ENCODE measurements at places on chromosomes 13 and 19. TPM values are rescaled to one million over a fixed set of nuclear protein-coding genes. Genes with fewer than 3 reads are reported as not detected.
A peak's percentile ranks its signal among the peaks of the same experiment; 100 is the strongest.

DNA sequence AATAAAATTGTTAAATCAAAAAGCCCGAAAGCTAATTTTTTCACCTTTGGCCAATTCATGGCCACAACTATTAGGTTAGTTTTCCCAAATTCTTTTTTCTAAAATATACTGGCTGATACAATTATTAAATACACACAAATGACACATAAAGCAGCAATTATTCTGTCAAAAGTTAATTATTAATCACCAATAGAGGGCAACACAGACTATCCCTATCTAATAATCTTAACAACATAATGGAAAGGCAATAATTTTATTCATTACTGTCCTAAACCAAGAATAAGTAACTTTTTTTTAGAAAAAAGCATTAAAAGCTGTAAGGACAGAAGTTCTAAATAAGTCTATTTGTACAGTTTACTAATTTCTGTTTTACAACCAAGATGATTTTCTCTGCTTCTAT, 51.7 kb downstream of the KATNAL1 start:
- peaks cover 2% of the 10 kb centered on the region for H3K36me3 ChIP-seq
- H3K4me3 ChIP-seq, result no peak overlapping the region
- H3K4me1 ChIP-seq, result peaks cover 18% of the 10 kb centered on the region
- H3K27ac ChIP-seq, result no peak overlapping the region
- H3K27me3 ChIP-seq, result no peaks in the 10 kb centered on the region
- no peak for DNase-seq

TLE6 gene
- total RNA-seq, result 5.1 TPM

GRCh38 chr13:109331011-109331433, 455.4 kb downstream of the IRS2 start:
- H3K27me3 ChIP-seq, result no peaks in the 10 kb centered on the region
- H3K36me3 ChIP-seq, result no peaks in the 10 kb centered on the region
- H3K4me1 ChIP-seq, result no peaks in the 10 kb centered on the region
- DNase-seq, result no peak

EMP3 gene
- total RNA-seq, result 191 TPM

DNA sequence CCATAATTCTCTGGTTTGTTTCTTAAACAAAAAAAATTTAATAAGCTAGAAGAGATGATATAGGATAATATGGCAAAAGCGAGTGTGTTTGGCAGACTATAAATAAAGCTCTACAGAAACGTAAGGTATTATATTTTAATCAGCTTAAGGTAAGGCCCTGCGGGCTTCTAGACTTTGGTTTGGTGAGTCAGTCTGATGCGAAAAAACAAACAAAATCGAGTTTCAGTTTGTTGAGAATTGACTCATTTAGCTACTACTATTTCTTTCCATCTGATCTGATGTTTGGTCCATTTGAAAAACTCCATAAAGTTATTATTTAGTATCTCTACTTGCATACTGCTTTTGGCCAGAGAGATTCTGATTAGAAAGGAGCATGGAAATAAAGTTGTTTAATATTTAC, 138.0 kb downstream of the MIPEP start:
- peaks cover 21% of the 10 kb centered on the region for H3K4me1 ChIP-seq
- DNase-seq, result no peak
- H3K36me3 ChIP-seq, result peaks cover 6% of the 10 kb centered on the region

ATP4A gene
- not detected for total RNA-seq

DNA sequence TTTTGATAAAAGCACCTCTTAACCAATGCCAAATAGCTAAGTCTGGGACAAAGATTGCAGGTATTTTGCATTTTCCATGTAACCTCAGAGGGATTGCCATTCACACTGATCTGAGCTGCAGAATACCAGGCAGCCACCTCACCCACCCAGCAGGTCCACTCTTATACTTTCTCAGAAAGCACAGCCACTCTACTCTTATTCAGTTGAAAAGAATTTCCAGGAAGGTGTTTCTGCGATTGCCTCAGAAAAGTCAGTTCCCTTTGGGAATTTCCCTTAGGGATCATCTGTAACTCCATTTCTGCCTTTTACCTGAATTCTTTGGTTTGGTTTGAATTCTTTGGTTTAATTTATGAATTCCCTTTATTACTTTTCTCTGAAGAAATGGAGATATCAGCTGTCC, 904 bp upstream of the ALOX5AP start:
- peaks cover 55% of the 10 kb centered on the region for H3K4me1 ChIP-seq
- H3K27ac ChIP-seq, result peak overlapping the region; percentile 96

DNA sequence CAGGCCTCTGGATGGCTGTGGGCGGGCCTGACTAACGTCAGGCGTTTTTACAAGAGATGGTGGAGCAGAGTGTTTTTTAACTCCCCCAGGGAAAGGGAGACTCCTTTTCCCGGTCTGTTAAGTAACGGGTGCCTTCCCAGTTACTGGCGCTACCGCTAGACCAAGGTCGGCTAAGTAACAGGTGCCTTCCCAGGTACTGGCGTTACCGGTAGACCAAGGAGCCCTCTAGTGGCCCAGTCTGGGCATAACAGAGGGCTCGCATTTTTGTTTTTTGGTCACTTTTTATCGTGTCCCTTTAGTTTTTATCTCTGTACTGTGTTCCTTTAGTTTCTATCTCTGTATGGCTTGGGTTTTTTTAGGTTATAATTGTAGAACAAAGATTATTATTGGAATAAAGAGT, 10.0 kb downstream of the ZNF383 start:
- DNase-seq, result peak; percentile 57
- peaks cover 75% of the 10 kb centered on the region for H3K36me3 ChIP-seq
- H3K27me3 ChIP-seq, result no peaks in the 10 kb centered on the region
- H3K4me1 ChIP-seq, result peaks cover 4% of the 10 kb centered on the region
- H3K4me3 ChIP-seq, result no peak overlapping the region

DNA sequence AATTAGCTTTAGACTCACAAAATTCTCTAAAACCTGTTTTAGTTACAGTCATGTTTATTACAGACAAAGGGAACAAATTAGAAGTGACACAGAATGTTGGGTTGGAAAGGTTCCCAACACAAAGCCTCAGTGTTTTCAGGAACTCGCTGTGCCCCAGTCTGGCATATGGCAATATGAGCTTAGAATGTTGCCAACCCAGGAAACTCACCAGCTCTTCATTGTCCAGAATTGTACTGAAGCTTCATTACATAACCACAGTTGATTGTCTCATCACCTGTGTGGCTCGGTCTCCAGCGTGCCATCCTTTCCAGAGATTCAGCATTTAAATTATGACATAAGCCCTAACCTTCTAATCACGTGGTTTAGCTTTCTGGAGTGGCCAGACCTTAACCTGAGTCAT, 19.1 kb downstream of the ZNF264 start:
- H3K36me3 ChIP-seq, result peaks cover 76% of the 10 kb centered on the region
- H3K27me3 ChIP-seq, result no peaks in the 10 kb centered on the region
- no peaks in the 10 kb centered on the region for H3K4me1 ChIP-seq
- H3K4me3 ChIP-seq, result no peak overlapping the region
- no peak for DNase-seq

SULT2A1 gene
- not detected for total RNA-seq

DNA sequence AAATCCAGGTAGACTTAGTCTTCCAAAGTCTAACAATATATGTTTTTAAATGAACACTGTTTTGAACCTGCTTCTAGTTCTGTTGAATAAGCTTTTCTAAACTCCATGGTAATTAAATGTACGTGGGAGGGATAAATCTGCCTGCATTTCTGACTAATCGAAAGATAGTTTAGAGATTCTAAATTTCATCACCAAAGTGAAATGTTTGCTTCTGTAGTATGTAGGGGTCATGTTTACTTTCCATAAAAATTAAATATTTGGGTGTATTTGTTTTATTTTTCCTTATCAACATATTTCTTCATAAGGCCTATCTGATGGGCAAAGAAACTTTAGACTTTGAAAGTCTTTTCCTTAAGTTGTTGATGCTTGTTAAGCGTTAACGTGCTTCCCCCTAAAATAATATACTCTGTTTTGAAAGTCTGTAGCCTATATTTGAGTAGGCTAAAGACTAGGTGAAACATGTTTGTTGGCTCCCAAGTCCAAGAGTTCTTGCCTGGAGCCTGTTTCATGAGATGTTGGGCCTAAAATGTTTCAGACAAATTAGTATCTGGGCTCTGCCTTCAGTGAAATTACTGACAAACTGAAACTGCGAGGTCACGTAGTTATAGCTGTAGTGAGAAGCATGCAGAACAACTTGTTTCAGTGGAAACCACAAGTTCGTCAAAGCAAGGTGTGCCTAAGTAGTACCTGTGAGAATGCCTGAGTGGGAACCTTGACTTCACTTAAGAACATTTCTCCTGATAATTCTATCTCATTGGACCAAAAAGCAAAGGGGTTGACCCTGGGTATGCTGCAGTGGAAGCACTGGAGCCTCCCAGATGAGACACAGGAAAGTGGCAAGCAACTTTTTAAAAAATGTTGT, 126.2 kb downstream of the LMO7 start:
- peak overlapping the region; percentile 59 for H3K4me3 ChIP-seq
- peaks cover 18% of the 10 kb centered on the region for H3K36me3 ChIP-seq
- DNase-seq, result peak; percentile 55
- no peaks in the 10 kb centered on the region for H3K27me3 ChIP-seq
- H3K27ac ChIP-seq, result peak overlapping the region; percentile 91
- peaks cover 72% of the 10 kb centered on the region for H3K4me1 ChIP-seq

GRCh38 chr13:62309904-62310303, 894.3 kb upstream of the PCDH20 start:
- no peak for DNase-seq
- no peaks in the 10 kb centered on the region for H3K4me1 ChIP-seq
- no peaks in the 10 kb centered on the region for H3K36me3 ChIP-seq
- no peak overlapping the region for H3K4me3 ChIP-seq
- no peak overlapping the region for H3K27ac ChIP-seq

DNA sequence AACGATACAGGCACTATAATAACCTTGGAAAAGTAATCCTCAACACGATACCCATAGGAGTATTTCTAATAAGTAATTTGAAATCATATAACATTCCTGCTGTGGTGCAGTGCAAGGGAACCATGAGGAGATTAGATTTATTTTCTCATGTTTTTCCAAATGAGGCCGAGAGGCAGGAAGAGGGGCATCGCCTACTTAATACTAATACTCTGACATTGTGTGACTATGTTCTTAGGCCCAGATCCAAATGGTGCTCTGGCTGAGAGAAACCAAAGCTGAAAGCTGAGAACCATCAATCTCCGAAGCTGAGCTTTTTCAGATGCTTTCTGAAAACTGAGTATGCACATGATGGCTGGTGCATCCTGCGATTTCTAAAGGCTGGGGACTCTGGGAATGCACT, 248.0 kb upstream of the MAB21L1 start:
- peaks cover 6% of the 10 kb centered on the region for H3K27me3 ChIP-seq
- H3K27ac ChIP-seq, result no peak overlapping the region
- H3K4me3 ChIP-seq, result no peak overlapping the region
- no peaks in the 10 kb centered on the region for H3K36me3 ChIP-seq

PRTN3 gene
- not detected for total RNA-seq

All from activated CD8-positive, alpha-beta T cell treated with anti-CD3 and anti-CD28 coated beads for 36 hours (primary cell).